Lower lobe of right lung (tissue), 2 donors: ENCODE measurements at places on chromosomes 2 and 18.

DNA sequence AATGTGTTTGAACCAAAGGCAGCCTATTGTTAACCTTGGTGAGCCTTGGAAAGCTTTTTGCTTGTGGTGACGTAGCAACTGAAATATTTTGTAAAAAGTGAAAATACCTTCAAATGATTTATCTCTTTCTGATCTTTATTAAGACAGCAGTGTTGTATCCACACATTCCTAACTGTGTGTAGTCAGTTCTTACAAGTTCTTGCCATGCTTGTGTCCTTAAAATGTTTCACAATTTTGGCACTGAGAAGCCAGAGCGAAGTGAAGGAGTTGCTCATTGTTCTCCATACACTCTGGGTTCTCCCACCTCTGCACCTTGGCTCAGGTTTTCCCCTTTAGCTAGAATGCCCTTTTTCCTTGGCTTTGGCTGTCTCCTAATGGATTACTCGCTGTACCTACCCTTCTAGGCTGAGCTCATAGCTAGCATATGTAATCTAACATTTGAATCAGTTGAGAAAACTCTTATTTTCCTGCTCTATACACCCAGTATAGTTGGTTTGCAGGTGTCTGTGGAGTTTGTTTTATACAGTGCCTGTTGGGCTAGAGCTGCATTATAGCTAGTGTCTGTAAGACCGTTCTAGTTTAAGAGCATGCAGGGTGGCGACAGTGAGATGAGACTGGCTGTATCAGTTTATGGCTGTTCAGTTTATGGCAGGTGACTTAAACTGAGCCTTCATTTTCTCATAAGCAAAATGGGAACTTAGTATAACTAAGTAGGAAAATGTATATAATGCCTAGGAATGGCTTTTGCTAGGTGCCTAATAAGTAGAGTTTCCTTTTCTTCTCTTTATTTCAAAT, 45.5 kb downstream of the FMNL2 start:
- DNase-seq = no peak

DNA sequence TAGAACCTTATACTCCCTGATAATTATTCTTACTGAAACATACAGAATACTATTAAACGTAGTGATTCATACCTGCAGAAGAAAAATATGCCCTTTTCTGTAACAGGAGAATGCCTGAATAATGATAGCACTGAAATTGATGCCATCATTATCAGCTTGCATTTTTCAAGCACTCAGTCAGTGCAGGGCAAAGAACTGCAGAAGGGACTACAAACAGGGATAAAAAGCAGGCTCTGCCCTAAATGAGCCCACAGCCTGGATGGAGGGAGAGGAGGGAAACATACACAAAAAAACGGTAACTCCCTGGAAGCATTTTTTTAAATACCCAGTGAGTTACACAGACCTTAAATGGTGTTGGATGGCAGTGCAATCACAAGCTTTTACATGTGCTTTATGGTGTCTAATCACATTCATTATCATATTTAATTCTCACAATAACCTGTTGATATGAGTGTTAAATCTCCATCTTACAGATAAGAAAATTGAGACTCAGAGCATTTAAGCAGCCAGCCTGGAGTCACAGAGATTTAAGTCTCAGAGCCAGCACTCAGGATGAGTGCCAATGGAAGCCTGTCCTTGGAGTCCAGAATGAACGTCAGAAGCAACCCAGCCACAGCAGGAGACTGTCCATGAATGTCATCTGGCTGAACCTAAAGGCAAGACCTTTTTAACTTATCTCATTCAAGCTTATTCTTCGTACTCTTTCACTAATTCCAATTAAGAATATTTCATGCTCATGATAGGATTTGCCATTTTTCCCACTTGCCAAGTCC, 139.3 kb upstream of the CTNNA2 start:
- no peak for DNase-seq

- DNase-seq = no peak
These were observed 579.5 kb downstream of the MBD2 start for GRCh38 chr18:53644799-53645471.

DNA sequence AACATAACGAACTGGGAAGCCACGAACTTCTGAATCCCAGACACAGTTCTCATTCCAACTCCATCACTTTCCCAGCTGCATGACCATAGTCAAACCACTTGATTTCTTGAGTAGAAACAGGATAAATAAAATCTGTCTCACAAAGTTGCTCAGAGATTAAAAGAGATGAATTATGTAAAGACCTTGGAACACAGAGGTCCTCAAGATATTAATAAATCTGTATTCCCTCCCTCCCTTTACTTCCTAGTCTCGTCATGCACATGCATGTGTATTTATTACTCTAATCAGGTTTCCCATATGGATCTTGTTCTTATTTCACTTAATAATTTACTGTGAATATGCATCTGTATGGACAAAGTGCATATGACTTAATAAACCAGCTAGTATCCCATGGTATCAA, 21.1 kb upstream of the CSRNP3 start:
- DNase-seq = no peak

- no peak for DNase-seq
These were observed 63.9 kb upstream of the CREB1 start for GRCh38 chr2:207465894-207466293.
